ENCODE measurements at places on chromosomes 11 and 22. TPM values are rescaled to one million over a fixed set of nuclear protein-coding genes. Genes with fewer than 3 reads are reported as not detected.

DNA sequence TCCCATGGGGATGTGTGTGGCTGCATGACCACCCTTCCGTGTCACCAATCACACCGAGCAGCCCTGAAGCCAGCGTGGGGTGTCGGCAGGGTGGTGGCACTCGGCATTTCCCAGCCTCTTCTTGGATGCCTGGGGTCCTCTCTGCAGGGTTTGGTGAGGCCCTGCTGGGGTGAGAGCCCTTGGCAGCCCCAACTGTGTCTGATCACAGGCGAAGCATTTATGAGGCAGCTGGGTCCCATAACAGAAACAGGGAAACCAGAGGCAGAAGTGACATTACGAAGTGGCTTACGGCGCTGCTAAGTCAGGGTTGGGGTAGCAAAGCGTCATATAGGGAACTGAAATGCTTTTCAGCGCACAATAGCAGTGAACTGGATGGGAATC, 92.3 kb upstream of the SEPTIN5 start:
- no peak overlapping the region for H3K27ac ChIP-seq
- H3K36me3 ChIP-seq: no peaks in the 10 kb centered on the region
- no peaks in the 10 kb centered on the region for H3K4me1 ChIP-seq
- no peaks in the 10 kb centered on the region for H3K27me3 ChIP-seq
- H3K4me3 ChIP-seq: no peak overlapping the region
- no peak for DNase-seq

GRCh38 chr11:131868629-131869507, 498.5 kb downstream of the NTM start:
- H3K4me1 ChIP-seq: no peaks in the 10 kb centered on the region
- H3K27ac ChIP-seq: no peak overlapping the region
- DNase-seq: no peak
- no peaks in the 10 kb centered on the region for H3K36me3 ChIP-seq
- peaks cover 12% of the 10 kb centered on the region for H3K27me3 ChIP-seq

DNA sequence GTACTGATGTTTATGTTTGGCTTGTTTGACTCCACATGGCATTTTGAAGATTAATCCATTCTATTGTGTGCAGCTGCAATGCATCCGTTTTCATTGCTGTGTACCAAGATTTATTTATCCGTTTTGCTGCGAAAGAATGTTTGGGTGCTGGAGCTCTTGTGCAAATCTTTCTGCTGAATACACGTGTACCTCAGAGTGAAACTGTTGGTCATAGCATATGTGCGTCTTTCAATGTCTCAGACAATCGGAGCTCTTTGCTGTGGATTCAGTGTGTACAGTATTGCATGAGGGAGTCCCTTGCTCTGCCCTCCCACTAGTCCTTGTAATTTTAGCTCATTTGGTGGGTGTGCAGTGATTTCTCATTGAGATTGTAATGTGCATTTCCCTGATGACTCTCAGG, 545.4 kb downstream of the TBC1D22A start:
- DNase-seq: no peak
- no peaks in the 10 kb centered on the region for H3K27me3 ChIP-seq
- no peaks in the 10 kb centered on the region for H3K36me3 ChIP-seq

DNA sequence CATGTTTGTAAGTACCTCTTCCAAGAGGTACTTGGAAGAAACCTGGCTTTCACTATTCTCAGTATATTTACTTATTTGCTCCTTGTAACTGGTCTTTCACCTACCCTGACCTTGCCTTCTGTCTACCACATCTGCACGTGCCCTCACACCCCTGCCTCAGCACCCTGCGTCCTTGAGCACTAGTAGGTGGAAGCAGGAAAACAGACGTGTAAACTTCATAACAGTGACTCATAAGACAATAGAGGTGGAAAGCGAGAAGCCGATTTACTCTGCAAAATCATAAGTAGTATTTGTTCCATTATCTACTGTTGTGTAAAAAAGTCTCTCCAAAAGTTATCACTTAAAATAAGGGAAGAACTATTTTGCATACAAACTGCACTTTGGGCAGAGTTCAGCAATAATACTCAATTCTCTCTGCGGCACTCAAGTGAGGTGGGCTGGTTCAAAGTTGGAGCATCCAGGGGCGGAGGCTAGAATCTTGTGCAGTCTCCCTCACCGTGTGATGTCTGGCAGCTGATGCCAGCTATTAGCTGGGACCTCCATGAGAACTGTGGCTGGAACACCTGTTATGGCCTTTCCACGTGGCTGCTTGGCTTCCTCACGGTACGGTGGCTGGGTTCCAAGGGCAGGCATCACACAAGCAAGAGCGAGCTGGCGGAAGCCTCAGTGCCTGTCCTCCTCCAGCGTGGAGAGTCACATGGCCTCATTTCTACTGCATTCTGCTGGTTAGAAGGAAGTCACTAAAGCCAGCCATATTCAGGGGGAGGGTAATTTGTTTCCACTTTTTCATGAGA, 30.4 kb downstream of the PACS1 start:
- no peak overlapping the region for H3K27ac ChIP-seq
- H3K27me3 ChIP-seq: no peaks in the 10 kb centered on the region
- H3K4me3 ChIP-seq: no peak overlapping the region
- H3K36me3 ChIP-seq: no peaks in the 10 kb centered on the region

DNA sequence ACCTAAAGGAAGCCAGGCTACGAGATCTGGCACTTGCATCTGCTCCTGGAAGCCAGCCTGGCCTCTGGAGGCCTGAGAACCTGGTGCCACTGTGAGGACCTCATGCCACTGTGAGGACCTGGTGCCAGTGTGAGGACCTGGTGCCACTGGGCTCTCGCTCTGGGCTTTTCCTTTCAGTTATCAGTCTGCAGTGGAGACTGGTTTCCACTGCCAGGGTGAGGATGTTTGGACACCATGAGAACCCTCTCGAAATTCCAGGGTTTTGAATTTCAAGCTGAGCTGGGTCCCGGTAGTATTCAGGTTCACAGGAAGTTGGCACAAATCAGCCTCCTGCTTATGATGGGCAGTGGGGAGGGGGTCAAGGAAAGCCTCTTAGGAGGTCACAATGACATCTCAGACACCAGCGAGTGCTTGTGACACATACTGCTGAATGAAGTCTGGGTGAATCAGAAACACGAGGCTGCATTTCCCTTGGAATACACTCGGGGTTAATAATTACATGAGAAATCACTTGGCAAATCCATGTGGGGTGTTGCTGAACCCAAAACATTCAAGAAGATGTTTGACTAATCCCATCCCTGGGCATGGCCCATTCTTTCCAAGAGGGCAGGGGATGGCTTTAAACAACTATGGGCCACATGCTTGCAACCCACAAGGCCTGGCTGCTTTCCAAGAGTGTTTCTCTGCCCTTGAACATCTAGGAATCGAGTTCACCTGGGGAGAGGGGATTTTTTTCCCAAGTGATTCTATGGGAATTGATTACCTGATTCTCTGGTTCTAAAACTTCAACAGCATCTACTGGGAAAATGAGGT, 60.2 kb downstream of the LINC01488 start:
- no peak overlapping the region for H3K4me3 ChIP-seq
- no peak for DNase-seq

GRCh38 chr22:26970809-26971394, 313.5 kb downstream of the MIAT start:
- no peaks in the 10 kb centered on the region for H3K36me3 ChIP-seq
- H3K27me3 ChIP-seq: peaks cover 26% of the 10 kb centered on the region
- no peak overlapping the region for H3K4me3 ChIP-seq
- H3K4me1 ChIP-seq: no peaks in the 10 kb centered on the region
- no peak overlapping the region for H3K27ac ChIP-seq
- no peak for DNase-seq

DNA sequence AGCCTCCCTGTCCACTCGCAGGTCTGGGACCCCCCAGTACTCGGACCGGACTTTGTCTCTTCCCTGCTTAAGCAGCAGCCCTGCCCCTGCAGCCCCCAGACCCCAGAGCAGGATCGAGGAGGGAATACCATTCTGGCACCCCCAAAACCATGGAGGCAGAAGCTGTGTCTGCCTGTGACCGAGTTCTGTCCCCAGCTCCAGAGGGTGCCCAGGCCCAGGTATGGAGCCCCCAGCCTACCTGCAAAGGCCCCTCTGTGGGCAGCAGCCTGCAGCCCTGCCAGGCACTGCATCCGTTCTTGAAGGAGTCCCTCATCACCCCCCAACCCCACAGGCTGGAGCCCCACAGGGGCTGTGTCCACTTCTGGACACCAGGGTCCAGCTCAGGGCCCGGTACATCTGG, 163.8 kb downstream of the BRD1 start:
- H3K4me3 ChIP-seq: no peak overlapping the region
- H3K27me3 ChIP-seq: peaks cover 10% of the 10 kb centered on the region
- no peak for DNase-seq

GRCh38 chr11:75996523-75997442, 181.8 kb downstream of the UVRAG start:
- DNase-seq: no peak
- no peak overlapping the region for H3K27ac ChIP-seq
- no peaks in the 10 kb centered on the region for H3K4me1 ChIP-seq
- no peak overlapping the region for H3K4me3 ChIP-seq
- no peaks in the 10 kb centered on the region for H3K27me3 ChIP-seq
- H3K36me3 ChIP-seq: no peaks in the 10 kb centered on the region

DNA sequence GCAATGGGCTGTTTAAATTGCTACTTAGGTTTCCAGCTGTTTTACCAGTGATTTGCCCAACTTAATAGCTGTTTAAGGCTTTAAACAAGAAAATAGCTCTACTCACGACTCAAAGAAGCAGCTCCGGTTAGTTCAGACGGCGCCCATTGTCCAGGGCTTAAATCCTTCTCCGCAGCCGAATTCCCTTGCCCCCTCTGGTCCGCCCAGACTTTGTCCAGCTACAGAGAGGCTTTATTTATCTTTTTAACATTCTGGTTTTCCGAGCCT, 20.9 kb upstream of the SCUBE1 start:
- no peak overlapping the region for H3K4me3 ChIP-seq
- H3K27ac ChIP-seq: no peak overlapping the region
- peaks cover 15% of the 10 kb centered on the region for H3K27me3 ChIP-seq
- H3K36me3 ChIP-seq: no peaks in the 10 kb centered on the region
- DNase-seq: no peak
- no peaks in the 10 kb centered on the region for H3K4me1 ChIP-seq

- no peak overlapping the region for H3K4me3 ChIP-seq
- H3K27me3 ChIP-seq: no peaks in the 10 kb centered on the region
- H3K36me3 ChIP-seq: no peaks in the 10 kb centered on the region
Observed at GRCh38 chr11:129326921-129327320, 48.7 kb upstream of the BARX2 start.

DNA sequence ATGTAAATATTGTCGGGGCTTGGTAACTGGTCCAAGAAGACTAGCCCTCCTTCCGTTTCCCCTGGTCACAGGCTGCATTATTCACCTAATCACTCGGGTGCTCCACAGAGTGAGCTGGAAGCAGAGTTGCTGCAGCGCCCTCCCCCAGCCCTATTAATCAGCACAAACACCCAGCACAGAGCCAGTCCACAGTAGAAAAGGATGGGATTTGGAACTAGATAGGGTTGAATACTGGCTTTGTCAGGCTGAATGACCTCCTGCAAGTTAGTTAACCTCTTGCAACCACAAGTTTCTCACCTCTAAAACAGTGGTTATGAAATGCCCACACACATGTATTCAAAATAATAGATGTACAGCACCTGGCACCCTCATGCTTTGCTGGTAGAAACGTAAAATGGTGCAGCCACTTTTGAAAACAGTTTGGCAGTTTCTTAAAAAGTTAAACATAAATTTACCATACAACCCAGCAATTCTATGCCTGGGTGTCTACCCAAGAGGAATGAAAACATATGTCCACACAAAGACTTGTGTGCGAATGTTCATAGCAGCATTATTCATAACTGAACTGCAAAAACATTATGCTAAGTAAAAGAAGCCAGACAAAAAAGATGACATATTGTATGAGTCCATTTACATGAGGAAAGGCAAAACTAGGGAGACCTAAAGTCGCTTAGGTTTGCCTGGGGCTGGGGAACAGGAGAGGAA, 31.7 kb upstream of the APLP2 start:
- DNase-seq: no peak
- no peaks in the 10 kb centered on the region for H3K4me1 ChIP-seq
- H3K4me3 ChIP-seq: no peak overlapping the region
- H3K36me3 ChIP-seq: no peaks in the 10 kb centered on the region
- peak overlapping the region; percentile 63 for H3K27ac ChIP-seq
- H3K27me3 ChIP-seq: no peaks in the 10 kb centered on the region

- H3K27me3 ChIP-seq: no peaks in the 10 kb centered on the region
- no peaks in the 10 kb centered on the region for H3K36me3 ChIP-seq
- DNase-seq: no peak
- H3K4me1 ChIP-seq: peaks cover 15% of the 10 kb centered on the region
- H3K27ac ChIP-seq: peak overlapping the region; percentile 19
Observed at GRCh38 chr11:93822359-93822758, 28.1 kb downstream of the VSTM5 start.

- no peaks in the 10 kb centered on the region for H3K27me3 ChIP-seq
- no peaks in the 10 kb centered on the region for H3K36me3 ChIP-seq
- no peak for DNase-seq
- peaks cover 30% of the 10 kb centered on the region for H3K4me1 ChIP-seq
- no peak overlapping the region for H3K27ac ChIP-seq
Observed at GRCh38 chr11:95895815-95896214, 28.1 kb downstream of the MTMR2 start.

- peaks cover 8% of the 10 kb centered on the region for H3K4me1 ChIP-seq
- H3K36me3 ChIP-seq: no peaks in the 10 kb centered on the region
- H3K27me3 ChIP-seq: no peaks in the 10 kb centered on the region
- H3K4me3 ChIP-seq: no peak overlapping the region
Observed at GRCh38 chr11:34744511-34744910, 123.6 kb downstream of the EHF start.

DNA sequence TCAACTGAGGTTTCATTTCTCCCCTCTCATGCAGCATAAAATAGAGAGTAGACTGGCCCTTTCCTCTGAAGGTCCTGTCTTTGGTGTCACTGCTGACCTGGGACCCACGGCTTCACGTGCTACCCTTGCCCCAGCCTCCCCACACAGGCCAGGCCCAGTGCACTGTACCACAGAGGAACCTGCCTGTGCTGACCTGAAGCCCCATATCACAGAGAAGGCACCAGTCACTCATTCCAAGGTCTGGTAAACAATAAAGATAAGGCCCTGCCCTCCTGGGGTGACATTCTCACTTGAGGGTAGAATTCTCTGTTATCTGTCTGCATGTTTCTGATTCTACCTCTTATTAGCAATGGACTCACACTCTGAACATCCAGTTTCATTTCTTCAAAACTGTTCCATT, 51.3 kb downstream of the RPL27A start:
- no peak overlapping the region for H3K4me3 ChIP-seq
- H3K27ac ChIP-seq: peak overlapping the region; percentile 89
- DNase-seq: no peak
- peaks cover 31% of the 10 kb centered on the region for H3K4me1 ChIP-seq

GRCh38 chr11:57804466-57804865, 42.9 kb downstream of the CTNND1 start:
- DNase-seq: no peak
- no peak overlapping the region for H3K4me3 ChIP-seq
- H3K4me1 ChIP-seq: peaks cover 10% of the 10 kb centered on the region
- no peaks in the 10 kb centered on the region for H3K27me3 ChIP-seq
- no peak overlapping the region for H3K27ac ChIP-seq

- no peak for DNase-seq
- no peak overlapping the region for H3K4me3 ChIP-seq
- no peaks in the 10 kb centered on the region for H3K27me3 ChIP-seq
- H3K4me1 ChIP-seq: peaks cover 2% of the 10 kb centered on the region
- H3K36me3 ChIP-seq: no peaks in the 10 kb centered on the region
Observed at GRCh38 chr11:68411501-68411991, 49.0 kb upstream of the PPP6R3 start.

The CRYBA4 gene
- total RNA-seq: not detected

The KDM4E gene
- total RNA-seq: not detected

The VSIG2 gene
- total RNA-seq: 22.9 TPM

The TH gene
- 0.92 TPM for total RNA-seq

The TUBA8 gene
- total RNA-seq: not detected

The MYEOV gene
- total RNA-seq: not detected

The TOM1 gene
- total RNA-seq: 108 TPM

The PRR33 gene
- total RNA-seq: not detected

The CHST1 gene
- 2.9 TPM for total RNA-seq

The ASCL3 gene
- total RNA-seq: not detected

The DGCR6 gene
- total RNA-seq: 6.3 TPM

The MYBPC3 gene
- total RNA-seq: 0.68 TPM

The CCDC73 gene
- total RNA-seq: 0.03 TPM
